Colonic mucosa (tissue), 4 donors: ENCODE measurements at places on chromosomes 3 and 15. TPM values are rescaled to one million over a fixed set of nuclear protein-coding genes. Genes with fewer than 3 reads are reported as not detected.

The MEX3B gene
- 0.72 TPM for total RNA-seq

The DYNLT2B gene
- 7.6 TPM for total RNA-seq

The TRANK1 gene
- 21.3 TPM for total RNA-seq

The ZNF592 gene
- 27.0 TPM for total RNA-seq

The TMEM108 gene
- total RNA-seq: 0.20 TPM

The GOLGA8M gene
- total RNA-seq: 0.44 TPM

The VIPR1 gene
- total RNA-seq: 98.0 TPM

The DUOXA1 gene
- 1.3 TPM for total RNA-seq

The TGM4 gene
- not detected for total RNA-seq

The RNF111 gene
- total RNA-seq: 21.8 TPM

DNA sequence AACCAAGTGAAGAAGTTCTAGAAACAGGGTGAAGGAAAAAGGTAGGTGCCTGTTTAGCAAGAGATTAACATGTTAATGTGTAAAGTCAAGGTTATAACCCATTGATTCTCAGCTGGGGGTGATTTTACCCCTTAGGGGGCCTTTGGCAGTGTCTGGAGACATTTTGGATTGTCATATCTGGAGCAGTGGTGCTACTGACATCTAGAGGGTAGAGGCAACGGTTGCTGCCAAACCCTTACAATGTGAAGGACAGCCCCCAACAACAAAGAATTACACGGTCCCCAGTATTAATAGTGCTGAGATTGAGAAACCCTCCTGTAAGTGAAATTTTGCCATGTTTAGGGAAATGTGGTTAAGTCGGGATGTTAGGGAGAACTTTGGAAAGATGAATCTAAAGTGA is 74.7 kb downstream of the CRYBG3 start:
- DNase-seq: no peak

DNA sequence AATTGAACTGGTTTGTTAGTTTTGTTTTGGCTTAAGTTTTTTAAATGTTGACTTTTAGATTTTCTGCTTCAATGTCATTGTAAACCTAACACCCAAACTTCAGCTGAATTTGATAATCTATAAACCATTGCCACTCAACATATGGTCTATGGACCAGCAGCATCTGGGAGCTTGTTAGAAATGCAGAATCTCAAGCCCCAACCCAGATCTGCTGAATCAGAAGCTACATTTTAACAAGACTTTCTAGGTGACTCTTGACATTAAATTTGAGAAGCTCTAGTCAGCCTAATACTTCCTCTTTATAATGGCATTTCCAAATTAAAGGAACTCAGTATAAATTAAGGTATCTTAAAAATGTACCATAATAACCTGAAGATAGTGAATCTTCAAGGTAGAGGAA is 96.5 kb upstream of the THRB start:
- no peak for DNase-seq

GRCh38 chr3:10228248-10228950 is 19.9 kb upstream of the TATDN2 start:
- no peak for DNase-seq

DNA sequence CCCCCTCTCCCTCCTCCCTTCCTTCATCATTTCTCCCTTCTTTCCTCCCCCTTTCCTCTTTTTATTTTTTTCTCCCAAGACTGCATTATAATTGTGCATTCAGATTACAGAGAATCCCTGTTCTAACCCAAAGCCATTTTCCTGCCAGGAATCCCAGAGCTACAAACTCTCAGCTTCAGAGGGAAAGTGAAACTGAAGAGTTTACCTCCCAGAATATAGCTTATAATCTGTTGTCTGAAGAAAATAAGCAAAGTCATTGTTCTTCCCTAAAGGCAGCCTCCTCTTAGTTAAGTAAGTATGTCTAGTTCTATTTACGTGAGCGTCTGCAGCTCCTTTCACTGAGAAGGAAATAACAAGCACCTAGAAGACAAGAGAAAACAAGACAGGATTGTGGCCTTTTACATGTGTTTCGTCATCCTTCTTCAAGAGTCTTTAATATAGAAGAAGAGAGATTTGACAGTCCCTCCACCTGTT is 97.2 kb downstream of the CHST2 start:
- DNase-seq: no peak

DNA sequence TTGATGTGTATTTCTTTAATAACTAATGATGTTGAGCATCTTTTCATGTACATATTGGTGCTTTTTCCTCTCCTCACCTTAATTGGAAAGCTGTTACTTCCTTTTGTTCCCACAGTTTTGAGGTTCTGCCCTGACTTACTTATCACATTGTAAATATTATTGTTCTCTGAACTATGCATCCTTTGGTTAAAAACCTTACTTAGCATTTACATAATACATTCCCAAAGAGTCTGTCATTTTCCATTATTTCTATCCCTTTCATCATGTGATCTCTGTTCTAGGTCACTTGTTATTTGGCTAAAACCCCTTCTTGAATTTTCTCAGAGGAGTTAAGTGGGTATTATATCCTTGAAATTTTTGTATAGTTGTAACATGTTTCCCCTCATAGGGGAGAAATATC is 33.0 kb downstream of the SLC12A6 start:
- no peak for DNase-seq

GRCh38 chr15:62428851-62429598 is 263.9 kb upstream of the C2CD4B start:
- DNase-seq: no peak

DNA sequence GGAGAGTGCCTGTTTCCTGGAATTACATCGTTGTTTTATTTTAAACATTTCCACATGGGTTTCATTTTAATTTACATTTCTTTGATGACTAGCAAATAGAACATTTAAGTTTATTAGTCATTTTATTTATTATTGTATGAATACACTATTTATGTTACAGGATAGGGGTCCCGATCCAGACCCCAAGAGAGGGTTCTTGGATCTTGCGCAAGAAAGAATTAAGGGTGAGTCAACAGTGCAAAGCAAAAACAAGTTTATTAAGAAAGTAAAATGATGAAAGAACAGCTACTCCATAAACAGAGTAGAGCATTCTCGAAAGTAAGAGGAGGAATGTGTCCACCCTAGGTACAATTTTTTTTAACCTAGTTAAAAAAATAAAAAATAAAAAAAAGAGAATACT is 539.5 kb downstream of the NAALADL2 start:
- DNase-seq: no peak

DNA sequence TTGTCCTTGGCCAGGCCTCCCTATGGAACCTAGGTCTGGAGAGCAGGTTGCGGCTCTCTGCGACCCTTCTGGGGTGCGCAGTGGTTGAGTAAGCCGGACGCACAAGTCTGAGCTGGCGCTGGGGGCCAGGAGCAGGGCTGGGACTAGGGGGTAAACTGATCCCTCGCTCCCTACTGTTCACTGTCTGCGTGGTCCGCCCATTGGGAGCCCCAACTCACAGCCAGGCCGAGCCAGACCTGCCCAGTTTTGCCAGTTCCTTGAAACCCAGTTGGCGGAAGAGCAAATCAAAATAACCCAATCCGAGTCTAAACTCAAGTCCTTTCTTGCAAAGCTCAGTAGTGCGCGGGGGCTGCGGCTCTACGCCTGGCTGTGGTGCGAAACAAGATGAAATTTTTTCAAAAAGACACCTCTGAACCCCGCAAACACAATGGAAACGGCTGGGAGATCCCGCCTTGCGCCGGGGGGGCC is 17.5 kb downstream of the RGMA start:
- DNase-seq: no peak

DNA sequence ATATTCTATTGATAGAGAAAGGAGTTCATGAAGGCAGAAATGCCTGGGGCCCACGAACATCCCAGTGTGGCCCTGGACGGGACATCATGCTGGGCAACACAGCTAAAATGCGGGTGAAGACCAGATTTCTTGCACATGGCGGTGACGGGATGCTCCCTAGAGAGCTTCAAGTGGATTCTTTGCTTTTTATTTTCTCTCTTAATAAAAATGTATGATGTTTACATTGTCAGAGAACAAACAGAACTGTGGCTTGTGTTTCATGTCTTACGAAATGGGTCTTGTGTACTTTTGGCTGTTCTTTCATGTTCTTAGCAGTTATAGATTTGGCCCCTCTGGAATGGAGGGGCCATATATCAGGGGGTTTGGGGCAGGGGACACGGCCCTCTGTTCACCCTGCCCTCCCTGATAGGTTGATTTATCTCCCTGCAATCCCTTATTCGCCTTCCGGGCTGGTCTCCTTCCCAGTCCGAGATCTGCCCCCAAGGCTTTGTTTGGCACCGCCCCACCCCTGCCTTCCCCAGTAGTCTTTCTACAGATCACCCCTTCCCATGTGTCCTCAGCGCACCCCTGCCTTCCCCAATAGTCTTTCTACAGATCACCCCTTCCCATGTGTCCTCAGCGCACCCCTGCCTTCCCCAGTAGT is 68.7 kb upstream of the CGNL1 start:
- DNase-seq: no peak

- no peak for DNase-seq
Observed at GRCh38 chr15:63559753-63560152, 37.4 kb upstream of the FBXL22 start.

- no peak for DNase-seq
Observed at GRCh38 chr15:91045065-91045464, 22.7 kb upstream of the VPS33B start.

- DNase-seq: no peak
Observed at GRCh38 chr15:50251638-50252182, 13.8 kb downstream of the HDC start.

- no peak for DNase-seq
Observed at GRCh38 chr3:26628915-26629314, 6.3 kb downstream of the LRRC3B start.

GRCh38 chr3:157043771-157044170 is 116.2 kb downstream of the CCNL1 start:
- no peak for DNase-seq

DNA sequence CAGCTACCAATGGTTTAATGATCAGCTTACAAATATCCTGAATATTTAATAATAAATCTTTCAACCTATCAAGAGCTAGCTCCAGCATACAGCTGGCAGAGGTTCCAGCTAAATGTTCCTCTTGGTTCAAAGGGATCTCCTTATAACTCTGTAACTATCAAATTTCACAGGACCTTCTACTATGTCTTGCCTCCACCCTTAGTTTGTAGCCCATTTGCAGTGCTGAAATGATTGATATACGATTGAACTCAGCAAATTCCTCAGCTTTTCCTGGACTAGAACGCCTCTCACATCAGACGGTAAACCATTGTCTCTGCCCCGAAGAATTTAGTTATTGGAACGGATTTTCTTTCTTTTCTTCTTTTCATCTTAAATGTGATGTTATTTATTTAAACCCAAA is 41.5 kb downstream of the CD200R1L start:
- DNase-seq: no peak
